ENCODE measurements at places on chromosomes 2 and 18. TPM values are rescaled to one million over a fixed set of nuclear protein-coding genes. Genes with fewer than 3 reads are reported as not detected.

DNA sequence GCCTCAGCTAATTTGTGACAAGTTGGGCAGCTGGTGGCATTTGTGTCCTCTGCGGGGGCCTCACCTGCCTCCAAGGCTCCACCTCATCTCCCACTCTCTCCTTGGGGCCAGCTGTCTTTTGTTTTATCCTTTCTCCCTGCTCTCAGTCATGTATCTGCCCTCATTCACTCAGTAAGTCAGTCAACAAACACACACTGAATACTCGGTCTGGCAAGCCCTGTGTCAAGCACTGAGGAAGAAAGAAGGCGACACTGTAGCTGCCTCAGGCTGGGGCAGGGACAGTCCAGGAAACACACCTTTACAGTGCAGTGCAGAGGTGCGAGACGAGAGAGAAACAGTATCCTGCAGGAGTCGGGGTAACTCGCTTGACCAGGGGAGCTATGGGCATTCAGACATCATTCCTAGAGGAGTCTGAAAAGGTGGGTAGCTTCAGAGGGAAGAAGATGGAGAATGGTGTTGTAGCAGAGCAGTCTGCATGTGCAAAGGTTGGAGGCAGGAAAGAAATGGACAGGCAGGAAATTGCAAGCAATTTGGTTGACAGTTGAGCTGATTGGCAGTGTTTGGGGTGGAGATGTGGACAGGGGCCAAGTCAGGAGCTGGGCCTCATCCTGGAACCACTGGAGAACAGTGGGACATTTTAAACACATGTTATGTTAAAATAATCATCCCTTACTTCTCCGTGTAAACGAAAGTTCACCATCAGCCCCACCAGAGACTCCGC is 34.9 kb downstream of the SCTR start:
- H3K36me3 ChIP-seq: no peaks in the 10 kb centered on the region
- H3K4me1 ChIP-seq: peaks cover 35% of the 10 kb centered on the region
- no peak overlapping the region for H3K27ac ChIP-seq

DNA sequence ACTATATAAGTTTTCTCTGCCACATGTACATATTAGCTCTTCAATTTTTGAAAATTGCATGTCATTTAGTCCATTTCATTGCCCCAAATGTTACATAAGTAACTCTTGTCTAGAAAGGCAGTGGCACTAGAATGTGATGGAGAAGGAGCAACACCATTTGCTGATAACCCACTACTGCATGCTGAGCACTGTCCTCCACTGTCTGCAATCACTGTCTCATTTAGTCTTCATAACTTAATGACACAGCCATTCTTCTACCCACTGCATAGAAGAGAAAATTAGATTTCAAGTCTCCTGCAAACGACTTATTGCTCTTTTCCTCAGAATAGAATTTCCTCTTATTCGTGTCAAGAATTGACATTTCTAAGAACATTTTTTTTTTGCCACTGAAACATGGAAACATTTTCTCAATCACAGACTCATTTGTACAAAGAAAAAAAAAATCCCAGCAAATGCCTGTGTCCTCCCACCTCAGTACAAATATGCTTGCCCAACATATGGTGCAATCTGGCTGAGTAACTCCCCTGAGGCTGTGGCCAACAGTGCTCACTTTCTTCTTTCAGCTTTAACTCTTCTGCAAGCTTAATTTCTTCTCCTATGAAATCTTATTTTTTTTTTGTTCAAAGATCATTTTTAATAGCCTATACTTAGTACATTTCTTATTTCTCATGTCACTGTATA is 768.6 kb upstream of the HS6ST1 start:
- H3K27ac ChIP-seq: no peak overlapping the region
- no peak for DNase-seq
- H3K4me1 ChIP-seq: no peaks in the 10 kb centered on the region
- no peaks in the 10 kb centered on the region for H3K27me3 ChIP-seq
- no peaks in the 10 kb centered on the region for H3K36me3 ChIP-seq
- H3K4me3 ChIP-seq: no peak overlapping the region

DNA sequence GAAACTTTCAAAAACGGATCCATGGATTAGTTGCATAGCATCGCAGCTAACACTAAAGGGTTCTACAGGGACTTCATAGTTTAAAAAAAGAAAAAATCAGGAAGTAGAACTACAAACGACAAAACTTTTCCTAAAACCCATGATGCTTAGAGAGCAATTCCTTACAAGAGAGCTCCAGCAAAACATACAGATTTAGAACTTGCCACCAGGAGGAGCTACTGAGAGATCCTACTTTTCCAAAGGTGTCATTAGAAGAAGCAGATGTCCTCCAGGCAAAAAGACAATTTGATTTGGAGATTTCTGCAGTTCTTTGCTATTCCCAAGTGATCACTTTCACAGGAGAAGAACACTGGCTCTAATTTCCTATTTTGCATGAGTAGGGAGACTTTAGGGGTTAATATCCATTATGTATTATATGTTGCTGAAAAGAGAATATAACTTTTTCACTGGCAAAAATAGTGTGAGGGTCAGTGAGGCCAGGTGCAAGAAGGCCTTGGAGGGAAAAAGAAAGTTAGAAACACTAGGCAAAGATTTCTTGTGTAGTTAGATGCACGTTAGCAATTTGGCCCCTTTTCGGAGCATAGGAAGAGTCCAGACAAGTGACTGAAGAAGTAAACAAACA is 436.2 kb downstream of the SUCLG1 start:
- H3K27me3 ChIP-seq: no peaks in the 10 kb centered on the region
- H3K4me3 ChIP-seq: no peak overlapping the region
- peak; percentile 73 for DNase-seq

Gene SLC4A3
- 5.5 TPM for total RNA-seq

Gene CTAGE1
- not detected for total RNA-seq

Gene NOL4
- 0.09 TPM for total RNA-seq

Data from muscle of leg (tissue), 16 donors.